Stimulated activated CD4-positive, alpha-beta T cell treated with anti-CD3 and anti-CD28 coated beads, Interleukin-15, amount 100 ng/mL, for 1 hour (primary cell): ENCODE measurements at places on chromosomes 6 and 20.

DNA sequence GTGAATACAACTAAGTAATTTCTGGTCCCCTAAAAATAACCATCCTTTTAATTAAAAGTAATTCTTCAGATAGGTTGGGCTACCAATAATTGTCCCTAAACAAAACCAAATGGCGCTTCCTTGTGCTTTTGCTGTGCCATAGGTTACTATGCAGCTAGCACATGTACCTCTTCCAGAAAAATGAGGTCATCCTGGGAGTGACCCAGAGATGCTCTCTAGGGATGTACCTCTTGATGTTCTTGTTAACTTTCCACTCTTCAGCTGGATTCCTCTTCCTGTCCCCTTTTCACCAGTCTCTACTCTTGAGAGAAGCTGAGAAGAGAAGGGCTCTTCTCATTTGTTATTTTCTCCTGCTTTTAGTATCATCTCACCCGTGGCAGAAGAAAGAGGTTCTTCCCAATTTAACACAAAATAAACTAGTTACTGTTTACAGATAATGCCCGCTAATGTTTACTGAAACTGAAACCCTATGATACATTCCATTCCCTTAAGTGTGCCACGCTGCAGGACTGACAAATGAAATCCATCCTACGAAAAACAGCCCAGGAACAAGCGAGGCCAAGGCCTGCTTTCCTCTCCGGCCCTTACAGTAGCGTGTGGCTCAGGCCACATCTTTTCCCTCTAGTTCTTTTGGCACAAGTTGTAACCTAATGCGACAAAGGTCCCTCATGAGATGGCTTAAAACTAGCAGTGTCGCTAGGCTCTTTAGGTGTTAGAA, 24.2 kb downstream of the MRS2 start:
- no peak for DNase-seq

- DNase-seq: no peak
Observed at GRCh38 chr6:132863895-132864294, 49.5 kb downstream of the RPS12 start.

DNA sequence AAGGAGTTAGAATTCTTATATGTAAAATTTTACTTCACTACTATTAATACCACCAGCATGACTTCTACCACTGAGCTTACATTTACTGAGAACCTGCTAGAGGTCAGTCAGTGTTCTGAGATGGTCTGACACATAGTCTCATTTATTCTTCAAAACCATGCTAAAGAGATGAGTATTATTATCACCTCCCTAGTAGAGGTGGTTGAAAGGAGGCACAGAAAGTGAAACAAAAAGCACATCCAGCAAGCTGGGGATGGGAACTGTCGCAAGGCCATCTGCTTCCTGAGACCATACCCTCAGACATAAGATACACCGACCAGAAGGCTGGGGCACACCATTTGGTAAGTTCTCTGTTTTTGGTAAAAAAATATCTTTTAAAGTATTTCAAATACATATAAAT, 137.7 kb downstream of the INSM1 start:
- DNase-seq: no peak

DNA sequence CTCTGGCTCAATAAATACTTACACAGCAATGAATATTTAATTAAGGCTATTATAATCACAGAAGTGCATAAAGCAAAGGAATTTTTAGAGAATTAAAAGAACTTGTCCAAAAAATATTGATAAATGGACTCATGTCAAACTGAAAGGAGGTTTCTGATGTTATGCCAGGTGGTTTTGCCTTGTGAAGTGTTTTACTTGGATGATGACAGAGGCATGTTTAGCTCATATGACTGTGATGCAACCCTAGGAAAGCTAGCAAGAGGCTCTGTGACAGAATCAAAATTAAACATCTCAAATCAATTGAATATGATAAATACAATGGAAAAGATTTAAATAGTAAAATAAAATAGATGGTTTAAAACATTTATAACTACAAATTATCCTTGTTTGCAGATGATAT, 137.3 kb downstream of the TMEM200A start:
- no peak for DNase-seq

DNA sequence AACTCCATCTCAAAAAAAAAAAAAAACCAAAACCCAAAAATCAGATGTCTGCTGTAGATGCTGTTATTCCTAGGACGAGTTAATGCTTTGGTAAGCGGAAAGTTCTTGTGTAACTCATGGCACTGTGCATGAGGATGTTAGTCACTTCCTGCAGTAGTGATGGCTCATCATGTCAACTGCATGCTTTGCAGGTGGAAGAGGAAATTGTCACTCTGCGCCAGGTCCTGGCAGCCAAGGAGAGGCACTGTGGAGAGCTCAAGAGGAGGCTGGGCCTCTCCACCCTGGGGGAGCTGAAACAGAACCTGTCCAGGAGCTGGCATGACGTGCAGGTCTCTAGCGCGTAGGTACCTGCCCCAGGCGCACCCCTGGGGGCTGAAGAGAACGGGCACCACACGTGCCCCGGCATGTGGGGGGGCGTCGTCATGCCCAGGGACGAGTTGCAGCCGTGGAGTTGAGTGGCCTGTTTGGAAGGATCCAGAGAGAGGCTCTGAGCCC, 8.5 kb downstream of the TPD52L2 start:
- no peak for DNase-seq

GRCh38 chr6:113971741-113972140, 793 bp upstream of the HDAC2 start:
- DNase-seq: no peak

GRCh38 chr6:80094017-80094416, 12.5 kb upstream of the BCKDHB start:
- no peak for DNase-seq

DNA sequence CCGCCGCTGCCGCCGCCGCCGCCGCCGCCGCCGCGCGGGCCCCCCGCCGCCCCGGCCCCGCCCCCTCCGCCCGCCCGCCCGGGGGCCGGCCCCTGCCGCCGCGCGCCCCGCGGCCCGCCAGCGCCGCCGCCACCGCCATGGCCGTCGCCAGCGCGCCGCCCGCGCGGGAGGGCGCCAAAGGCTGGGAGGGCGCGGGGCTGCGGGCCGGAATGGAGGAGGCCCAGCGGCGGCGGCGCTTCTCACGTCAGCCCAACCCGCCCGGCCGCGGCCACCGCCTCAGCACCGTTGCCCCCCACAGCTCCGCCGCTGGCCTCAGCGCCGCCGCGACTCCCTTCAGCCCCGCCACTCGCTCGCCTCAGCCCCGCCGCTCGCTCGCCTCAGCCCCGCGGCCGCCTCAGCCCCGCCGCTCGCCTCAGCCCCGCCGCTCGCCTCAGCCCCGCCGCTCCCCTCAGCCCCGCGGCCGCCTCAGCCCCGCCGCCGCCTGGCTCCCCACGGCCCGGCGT, 258 bp downstream of the PHF10 start:
- peak; percentile 10 for DNase-seq

GRCh38 chr6:111745186-111745585, 128.1 kb downstream of the FYN start:
- no peak for DNase-seq

DNA sequence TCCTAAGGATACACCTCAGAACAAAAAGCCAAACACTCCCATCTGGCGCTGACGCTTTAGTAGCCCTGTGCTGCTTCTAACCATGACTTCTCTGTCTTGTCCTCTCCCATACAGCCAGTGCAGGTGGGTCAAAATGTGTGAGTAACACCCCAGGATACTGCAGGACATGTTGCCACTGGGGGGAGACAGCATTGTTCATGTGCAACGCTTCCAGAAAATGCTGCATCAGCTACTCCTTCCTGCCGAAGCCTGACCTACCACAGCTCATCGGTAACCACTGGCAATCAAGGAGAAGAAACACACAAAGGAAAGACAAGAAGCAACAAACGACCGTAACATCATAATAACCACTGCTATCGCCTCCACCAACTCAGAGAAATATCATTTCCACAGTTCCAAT, 1.4 kb downstream of the DEFB132 start:
- DNase-seq: no peak

GRCh38 chr6:21099338-21100314, 493.9 kb upstream of the SOX4 start:
- DNase-seq: no peak

DNA sequence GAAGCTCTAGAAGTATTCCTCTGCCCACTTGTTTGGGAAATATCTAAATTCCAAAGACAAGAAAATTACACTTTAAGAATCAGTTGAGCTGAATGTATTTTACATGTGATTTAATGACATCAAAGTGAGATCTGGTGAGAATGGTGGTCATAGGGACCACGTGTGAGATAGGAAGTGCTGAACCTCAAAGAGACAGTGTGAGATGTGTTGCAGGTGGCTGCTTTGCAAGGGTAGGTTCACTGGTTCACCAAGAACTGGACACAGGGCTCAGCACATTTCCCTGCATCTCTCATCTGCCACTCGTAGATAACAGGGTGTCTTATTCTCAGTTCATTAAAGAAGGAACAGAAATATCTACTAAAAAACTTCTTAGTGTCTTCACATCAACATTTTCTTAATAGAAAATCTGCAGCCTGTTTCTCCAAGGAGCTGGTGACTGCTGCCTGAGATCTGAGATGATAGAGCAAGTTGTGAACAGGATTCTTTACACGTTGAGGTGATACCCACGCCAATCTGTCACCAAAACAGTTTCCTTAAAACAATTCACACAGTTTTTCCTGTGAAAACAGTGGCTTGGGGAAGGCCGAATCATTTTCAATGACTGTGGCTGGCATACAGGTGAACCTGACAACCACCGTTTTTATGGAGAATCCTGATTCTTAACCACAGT, 7.2 kb downstream of the CCR6 start:
- DNase-seq: no peak

GRCh38 chr6:170208182-170208601, 82.7 kb downstream of the DLL1 start:
- peak; percentile 0 for DNase-seq

DNA sequence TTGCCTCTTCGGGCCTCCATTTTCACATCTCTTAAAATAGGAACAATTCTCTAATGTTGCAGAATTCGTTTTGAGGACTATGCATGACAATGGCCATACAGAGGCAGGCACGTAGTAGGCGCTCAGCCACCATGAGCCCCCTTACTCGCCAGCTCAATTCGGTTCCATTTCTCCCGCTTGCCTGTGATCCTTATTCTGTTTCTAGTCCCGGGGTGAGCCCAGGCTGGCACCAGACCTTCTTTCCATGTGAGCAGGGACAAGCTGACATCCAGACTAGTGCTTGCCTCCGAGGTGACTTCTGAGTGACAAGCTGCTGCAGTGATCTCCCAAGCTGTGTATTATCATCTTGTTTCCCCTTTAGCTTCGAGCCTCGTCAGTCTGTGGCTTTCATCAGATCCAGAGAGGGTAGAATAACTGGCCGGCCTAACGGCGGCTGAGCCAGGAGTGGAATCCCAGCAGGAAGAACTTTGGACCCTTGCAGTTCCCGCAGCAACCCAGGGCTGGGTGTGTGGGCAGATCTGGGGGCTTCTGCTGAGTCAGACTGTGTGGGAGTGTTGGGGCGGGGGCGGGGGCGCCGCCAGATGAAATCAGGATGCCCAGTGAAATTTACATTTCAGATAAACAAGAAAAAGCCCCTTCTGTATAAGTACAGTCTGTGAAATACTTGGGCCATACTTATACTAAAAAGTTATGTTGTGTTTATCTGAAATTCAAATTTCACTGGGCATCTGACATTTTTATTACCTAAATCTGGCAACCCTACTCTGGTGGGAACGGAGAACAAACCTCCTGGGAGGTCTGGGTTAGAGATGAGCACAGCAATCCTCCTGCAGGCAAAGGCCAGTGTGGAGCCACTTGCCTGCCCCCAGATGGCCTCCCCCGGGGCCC, 10.9 kb downstream of the BANF2 start:
- DNase-seq: no peak

DNA sequence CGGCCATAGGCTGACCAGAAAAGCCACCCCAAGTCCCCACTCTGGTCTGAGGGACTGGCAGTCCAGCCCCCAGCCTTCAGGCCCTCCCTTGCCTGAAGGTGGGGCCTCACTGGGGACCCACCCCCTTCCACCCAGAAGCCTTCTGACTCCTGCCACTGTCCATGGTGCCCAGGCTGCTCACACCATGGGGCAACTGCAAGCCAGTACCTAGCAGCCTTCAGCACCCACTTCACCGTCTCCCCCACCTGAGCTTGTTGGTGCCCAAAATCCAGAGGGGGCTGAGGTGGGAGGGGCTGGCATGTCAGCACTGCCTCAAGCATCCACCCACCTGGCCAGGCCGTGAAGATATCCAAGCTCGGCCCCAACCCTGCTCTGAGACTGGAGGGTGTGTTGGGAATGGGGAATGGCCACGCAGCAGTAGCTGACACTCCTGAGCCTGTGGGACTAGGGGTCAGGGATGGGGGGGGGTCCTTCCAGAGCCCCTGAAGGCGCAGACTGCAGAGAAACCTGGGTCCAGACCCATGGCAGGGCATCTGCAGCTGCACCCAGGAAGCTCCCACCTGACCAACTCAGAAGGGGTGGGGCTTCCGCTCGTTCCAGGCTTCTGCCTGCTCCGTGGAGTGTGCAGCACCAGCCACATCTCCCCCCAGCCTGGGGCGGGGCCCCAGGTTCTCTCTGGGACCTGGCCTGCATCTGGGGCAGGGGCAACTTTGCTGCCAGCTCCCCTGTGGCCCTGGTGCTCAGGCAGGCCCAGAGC, 942.1 kb upstream of the EPHA7 start:
- DNase-seq: no peak

GRCh38 chr20:38586181-38586525, 5.2 kb downstream of the ADIG start:
- DNase-seq: no peak

DNA sequence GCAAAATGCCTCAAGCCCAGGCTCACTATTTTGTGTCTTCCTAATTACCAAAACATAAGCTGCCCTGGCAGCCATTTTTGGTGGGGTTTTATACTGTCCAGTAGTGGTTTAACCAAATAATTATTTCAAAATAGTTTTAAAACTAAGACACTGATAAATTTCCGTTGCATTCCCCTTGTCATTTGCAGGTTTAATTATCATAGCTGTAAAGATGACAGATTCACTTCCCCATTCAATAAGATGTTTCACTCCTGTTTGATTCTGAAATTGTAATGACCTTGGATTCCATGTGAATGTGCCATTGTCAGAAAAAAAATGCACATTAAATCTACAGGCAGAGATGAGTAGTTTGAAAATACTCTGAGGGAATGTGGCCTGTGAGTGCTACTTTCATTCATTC, 172.0 kb downstream of the COL9A1 start:
- no peak for DNase-seq

DNA sequence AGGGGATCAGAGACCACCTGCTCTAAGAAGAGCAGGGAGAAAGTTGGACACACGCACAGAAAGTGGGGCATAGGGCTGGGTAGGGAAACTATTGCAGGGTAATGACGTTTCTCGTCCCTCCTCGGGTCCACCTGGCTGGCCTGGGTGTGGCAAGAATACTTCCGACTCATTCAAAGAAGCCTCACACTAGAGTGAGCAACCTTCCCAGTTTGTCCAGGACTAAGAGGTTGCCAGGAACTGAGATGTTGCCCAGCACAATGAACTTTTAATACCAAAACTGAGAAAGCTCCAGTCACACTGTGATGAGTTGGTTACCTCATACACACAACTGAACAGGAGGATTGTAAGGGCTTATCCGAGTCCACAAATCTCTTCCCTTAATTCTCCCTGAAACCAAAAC, 74.5 kb upstream of the ADGRF1 start:
- DNase-seq: no peak
